ENCODE measurements at places on chromosomes 4 and X.

DNA sequence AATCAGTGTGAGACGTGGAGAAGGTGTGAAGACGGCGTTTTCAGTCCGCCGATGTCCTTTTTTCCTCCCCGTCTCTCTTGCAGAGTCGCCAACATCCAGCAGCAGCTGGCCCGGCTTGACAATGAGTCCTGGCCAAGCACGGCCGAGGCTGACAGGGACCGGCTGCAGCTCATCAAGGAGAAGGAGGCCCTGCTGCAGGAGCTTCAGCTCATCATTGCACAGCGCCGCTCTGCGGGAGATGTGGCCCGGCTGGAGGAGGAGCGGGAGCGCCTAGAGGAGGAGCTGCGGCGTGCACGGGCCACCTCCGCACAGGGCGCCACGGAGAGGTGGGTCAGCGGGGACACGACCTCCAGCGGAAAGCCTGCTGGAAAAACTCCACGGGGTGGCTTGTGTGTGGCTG, 47.1 kb upstream of the CLCN4 start:
- DNase-seq, result no peak

DNA sequence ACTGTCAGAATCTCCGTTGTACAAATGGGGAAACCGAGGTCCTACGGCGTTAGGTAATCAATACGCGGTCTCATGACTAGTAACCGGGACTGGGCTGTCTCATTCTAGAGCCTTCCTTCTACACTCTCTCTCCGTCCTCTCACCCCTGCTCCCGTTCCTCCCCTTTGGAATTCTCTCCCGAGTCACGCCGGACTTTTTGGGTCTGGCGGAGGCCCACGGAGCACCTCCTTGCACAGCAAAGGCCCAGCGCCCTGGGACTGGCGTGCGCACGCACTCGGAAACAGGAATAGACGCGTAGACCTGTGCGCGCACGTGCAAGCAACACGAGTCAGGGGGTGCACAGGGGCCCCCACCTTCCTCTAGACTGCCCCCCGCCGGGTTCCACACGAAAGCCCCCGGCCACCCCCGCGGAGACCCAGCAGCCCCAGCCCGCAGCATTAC, 361 bp downstream of the QDPR start:
- DNase-seq, result no peak

- DNase-seq, result peak; percentile 99
Measured at GRCh38 chr4:8472689-8473197, 32.2 kb downstream of the TRMT44 start.

DNA sequence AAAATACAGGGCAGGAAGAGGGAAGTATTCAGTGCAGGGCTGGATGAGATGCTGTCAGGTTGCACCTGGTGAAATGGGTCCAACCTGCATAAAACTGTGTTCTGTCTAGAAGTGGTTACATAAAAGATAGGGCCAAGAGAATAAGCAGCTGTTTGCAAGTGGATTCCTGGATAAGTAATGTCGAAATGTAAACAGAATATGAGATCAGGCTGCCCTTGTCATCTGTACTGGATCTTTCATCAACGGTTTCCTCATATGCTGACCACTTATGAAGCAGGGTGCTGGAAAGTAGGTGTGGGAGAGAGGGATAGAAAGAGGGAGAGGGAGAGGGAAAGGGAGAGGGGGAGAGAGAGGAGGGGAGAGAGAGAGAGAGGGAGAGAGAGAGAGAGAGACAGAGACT, 349.8 kb upstream of the CPEB2 start:
- DNase-seq, result no peak

DNA sequence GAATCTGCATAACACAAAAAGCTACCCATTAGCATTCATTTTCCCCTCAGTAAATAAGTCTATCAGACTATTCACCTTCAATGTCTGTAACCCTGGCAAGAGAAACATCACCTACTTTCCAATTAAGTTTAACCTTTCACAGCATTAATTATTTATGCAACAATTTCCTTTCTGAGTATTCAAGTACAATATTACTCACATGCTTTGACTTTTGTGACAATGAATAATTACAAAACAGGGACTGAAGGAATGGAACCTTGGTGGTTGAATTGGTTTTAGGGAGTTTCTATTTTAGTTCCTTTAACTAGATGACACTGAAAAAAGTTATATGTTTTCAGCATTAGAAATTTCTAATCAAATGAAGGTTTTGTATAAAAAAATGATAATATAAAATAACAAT, 932.3 kb upstream of the EPHA5 start:
- no peak for DNase-seq

DNA sequence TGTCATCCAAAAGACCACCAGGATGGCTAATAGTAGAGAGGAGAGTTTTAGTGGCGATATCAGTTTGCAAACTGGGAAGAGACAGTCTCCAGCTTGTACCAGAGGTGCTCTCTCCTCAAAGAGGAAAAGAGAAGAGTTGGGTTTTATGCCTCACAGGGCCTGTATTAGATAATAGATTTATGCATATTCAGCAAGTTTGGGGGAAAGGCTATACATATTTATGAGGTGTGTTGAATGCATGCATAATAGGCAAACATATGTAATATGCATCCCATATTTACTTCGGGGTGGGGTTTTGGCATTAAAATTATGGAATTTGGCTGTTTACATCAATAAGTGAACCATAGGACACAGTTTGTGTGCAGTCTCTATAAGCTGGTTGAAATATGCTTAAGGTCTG, 22.8 kb upstream of the ADGRL3 start:
- no peak for DNase-seq

DNA sequence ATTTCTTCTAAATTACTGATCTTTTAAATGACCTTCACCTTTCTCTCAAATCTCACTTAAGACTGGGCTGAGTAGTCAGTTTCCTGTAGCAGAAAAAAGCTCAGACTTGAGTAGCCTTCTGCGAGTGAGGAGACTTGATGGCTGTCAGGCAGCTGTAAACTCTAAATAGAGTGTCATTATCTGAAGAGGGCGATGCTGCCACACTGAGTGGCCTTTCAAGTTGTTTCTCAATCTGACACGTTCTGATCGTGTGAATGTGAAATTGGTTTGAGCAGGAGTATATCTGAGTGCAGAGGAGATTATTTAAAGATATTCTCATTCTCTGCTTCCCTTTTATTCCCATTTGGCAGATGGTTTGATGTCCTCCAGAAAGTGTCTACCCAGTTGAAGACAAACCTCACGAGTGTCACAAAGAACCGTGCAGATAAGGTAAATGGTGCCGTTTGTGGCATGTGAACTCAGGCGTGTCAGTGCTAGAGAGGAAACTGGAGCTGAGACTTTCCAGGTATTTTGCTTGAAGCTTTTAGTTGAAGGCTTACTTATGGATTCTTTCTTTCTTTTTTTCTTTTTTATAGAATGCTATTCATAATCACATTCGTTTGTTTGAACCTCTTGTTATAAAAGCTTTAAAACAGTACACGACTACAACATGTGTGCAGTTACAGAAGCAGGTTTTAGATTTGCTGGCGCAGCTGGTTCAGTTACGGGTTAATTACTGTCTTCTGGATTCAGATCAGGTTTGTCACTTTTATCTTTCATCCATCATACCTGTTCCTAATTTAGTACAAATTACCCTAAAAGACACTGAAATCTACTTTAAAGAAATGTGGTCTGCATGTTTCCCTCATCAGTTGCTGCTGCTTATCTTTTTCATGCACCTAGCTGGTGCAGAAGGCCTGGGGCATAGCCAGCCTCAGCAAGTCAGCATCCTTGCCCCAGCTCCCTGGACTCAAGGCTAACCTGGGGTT, 74.3 kb upstream of the MSANTD1 start:
- DNase-seq, result no peak

DNA sequence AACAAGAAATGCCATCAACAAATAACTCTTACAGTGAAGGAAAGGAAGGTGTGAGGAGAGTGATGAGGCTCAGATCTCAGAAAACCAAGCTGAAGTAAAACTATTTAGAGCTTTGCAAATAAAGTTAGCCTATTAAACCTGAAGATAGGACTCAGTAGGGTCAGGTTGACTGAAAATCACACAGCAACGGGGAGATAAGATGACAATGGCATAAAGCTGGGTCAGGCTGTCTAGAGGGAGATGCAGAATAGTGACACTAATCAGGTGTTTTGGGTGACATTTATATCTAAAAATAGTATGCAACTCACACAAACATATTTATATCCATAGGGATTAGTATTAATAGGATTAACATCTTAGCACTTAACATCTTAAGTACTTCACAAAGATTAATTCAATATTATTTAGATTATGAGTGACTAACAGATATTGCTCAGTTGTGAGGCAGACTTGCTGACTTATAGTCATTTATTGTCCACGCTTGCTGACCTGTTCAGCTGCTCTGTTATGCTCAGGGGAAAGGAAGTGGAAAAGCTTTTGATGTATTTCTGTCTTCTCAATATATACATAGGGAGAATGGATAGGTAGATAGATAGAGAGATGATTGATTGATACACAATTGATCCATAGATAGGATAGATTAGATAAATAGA, 130.7 kb upstream of the GUCY1A1 start:
- no peak for DNase-seq

- DNase-seq, result no peak
Measured at GRCh38 chrX:53684415-53685192, 1.9 kb downstream of the HUWE1 start.

DNA sequence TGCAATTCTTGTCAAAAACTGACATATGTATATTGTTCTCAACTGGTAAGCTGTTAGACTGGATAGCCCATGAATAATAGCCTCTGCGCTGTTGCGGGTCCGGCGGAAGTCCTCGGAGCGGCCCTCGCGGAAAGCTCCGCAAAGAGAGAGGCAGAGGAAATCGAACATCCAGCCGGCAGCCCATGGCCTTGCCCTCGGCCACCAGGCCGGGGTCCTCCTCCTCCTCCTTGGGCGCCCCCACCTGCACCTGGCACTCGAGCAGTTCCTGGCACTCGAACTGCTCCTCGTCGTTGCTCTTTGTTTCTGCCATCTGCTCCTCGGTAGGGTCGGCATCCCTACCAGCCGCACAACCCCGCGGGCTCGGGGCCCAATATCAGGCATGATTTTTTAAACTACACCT, 1176.3 kb downstream of the PCDH18 start:
- no peak for DNase-seq

- DNase-seq, result no peak
Measured at GRCh38 chr4:38422850-38423249, 241.1 kb upstream of the KLF3 start.

- DNase-seq, result no peak
Measured at GRCh38 chr4:8025668-8026067, 86.0 kb upstream of the AFAP1 start.

DNA sequence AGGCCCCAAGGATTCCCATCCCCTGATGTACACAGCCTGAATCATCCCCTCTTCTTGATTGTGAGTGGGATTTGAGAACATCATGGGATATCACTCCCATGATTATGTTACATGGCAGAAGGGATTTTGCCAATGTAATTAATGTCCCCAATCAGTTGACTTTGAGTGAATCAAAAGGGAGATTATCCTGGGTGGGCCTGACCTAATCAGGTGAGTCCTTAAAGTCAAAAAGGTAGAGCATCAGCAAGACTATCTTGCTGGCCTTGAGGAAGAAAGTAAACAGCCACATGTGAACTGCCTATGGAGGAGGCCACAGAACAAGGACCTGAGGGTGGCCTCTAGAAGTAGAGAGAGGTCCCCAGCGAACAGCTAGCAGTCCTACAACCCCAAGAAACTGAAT, 203.1 kb upstream of the ATP6AP2 start:
- no peak for DNase-seq

DNA sequence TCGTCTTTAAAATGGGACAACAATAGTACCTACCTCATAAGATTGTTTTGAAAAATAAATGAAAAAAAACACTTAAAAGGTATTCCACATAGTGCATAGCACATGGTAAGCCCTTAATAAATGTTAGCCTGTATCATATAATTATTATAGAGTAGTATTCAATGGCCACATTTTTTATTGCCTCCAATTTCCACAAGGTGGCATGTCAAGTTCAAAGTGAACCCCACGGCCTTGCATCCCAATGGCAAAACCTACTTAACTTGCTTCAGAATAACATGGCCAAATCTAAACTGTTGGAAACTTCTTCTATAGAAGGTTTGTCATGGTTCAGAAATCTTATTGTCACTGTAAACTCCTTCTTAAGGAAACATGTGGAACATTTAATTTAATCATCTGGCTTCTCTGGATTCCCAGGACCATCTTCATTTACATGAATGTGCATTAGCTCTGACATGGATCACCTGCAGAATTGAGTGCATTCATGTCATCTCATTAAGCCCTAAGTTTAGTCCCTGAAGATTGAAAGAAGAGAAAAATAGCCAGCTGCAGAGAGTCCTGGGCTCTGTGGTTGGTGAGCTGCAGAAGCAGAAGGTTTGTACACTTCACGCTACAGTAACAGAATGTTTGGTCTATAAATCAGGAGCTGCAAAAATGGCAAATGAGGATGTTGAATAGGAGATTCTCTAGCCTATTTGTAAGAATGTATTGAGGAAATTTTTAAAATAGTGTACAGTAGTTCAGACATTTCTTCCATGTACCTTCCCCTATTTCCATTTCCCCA, 61.0 kb downstream of the ANXA3 start:
- peak; percentile 15 for DNase-seq

GRCh38 chr4:88162626-88163025, 4.2 kb upstream of the ABCG2 start:
- no peak for DNase-seq

DNA sequence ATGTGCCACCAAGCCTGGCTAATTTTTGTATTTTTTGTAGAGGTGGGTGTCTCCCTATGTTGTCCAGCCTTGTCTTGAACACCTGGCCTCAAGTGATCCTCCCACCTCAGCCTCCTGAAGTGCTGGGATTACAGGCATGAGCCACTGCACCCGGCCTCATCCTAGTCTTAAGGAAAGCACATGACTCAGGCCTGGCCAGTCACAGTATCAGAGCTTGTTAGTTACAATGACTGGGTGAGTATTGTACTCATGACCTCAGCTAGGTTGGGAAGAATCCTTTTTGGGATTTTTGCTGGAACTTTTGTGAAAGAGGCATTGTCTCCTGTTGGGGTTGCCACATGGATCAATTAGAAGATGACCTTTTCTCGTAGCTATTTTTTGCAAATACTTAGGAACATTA, 292.8 kb downstream of the RAPGEF2 start:
- DNase-seq, result no peak

GRCh38 chr4:15213302-15213970, 211.2 kb downstream of the CPEB2 start:
- no peak for DNase-seq

GRCh38 chr4:100681289-100681688, 163.5 kb upstream of the EMCN start:
- no peak for DNase-seq

- DNase-seq, result no peak
Measured at GRCh38 chr4:74873545-74874301, 59.2 kb upstream of the PARM1 start.

DNA sequence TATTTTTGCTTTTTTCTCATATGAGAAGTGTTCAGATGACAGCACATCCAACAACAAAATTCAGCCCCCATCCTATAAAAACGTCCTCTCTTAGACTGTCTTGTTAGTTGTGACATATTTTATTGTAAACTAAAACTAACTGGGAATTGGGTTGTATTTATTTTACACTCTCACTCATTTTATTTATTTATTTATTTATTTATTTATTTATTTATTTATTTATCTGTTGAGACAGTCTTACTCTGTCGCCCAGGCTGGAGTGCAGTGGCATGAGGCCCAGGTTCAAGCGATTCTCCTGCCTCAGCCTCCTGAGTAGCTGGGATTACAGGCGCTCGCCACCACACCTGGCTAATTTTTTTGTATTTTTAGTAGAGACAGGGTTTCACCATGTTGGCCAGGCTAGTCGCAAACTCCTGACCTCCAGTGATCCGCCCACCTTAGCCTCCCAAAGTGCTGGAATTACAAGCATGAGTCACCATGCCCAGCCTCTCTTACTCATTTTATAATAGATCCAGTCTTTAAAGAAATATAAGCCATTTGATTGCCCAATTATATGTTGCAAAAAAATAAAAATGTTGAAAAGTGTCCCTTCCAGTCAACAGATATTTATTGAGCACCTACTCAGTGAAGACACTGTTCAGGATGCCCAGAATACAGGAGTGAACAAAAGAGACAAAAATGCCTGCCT, 44.6 kb downstream of the PALLD start:
- DNase-seq, result no peak
